Activated T-helper 2 cell treated with anti-CD3 and anti-CD28 coated beads, Interferon-gamma antibody, Interleukin-2, Interleukin-4, amounts not matched to agents 10 μg/mL and 5 μg/mL and 100 μg/mL, durations not matched to agents 14 hours and 24 hours and 36 hours (primary cell): ENCODE measurements at places on chromosomes 13 and 19.

GRCh38 chr19:33447336-33448158 is 74.0 kb downstream of the CEBPG start:
- no peaks in the 10 kb centered on the region for H3K36me3 ChIP-seq
- H3K27ac ChIP-seq, result no peak overlapping the region
- H3K4me1 ChIP-seq, result no peaks in the 10 kb centered on the region

- H3K27ac ChIP-seq, result no peak overlapping the region
- H3K27me3 ChIP-seq, result peaks cover 28% of the 10 kb centered on the region
- no peaks in the 10 kb centered on the region for H3K36me3 ChIP-seq
- no peaks in the 10 kb centered on the region for H3K4me1 ChIP-seq
- DNase-seq, result no peak
These were observed 37.7 kb upstream of the MCF2L start for GRCh38 chr13:112931028-112931934.

DNA sequence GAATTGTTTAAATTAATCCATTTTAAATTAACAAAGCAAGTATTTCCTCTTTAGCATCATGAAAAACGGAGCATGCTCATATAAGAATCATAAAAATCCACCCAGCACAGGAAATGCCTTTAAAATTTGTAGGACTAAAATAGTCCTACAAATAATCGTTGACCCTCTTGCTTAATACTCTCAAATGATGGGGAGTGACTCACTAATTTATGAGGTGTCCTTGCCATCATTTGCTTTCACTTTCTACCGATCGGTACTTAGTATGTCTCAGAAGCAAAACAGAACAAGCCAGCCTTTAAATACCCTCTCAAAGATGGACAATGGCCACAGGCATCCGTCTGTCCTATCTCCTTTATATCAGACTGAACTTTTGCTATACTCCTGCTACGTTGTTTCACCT is 97.2 kb downstream of the SUCLA2 start:
- H3K36me3 ChIP-seq, result no peaks in the 10 kb centered on the region
- H3K4me3 ChIP-seq, result no peak overlapping the region
- H3K4me1 ChIP-seq, result peaks cover 10% of the 10 kb centered on the region
- H3K27me3 ChIP-seq, result no peaks in the 10 kb centered on the region

- no peak overlapping the region for H3K27ac ChIP-seq
- no peak overlapping the region for H3K4me3 ChIP-seq
- no peaks in the 10 kb centered on the region for H3K27me3 ChIP-seq
- no peak for DNase-seq
- peaks cover 3% of the 10 kb centered on the region for H3K36me3 ChIP-seq
These were observed 32.2 kb downstream of the VASP start for GRCh38 chr19:45539459-45539858.

- H3K36me3 ChIP-seq, result no peaks in the 10 kb centered on the region
- no peak overlapping the region for H3K4me3 ChIP-seq
- no peaks in the 10 kb centered on the region for H3K27me3 ChIP-seq
- no peak for DNase-seq
- no peak overlapping the region for H3K27ac ChIP-seq
- no peaks in the 10 kb centered on the region for H3K4me1 ChIP-seq
These were observed 1013.1 kb upstream of the ATXN8OS start for GRCh38 chr13:69094485-69094884.

DNA sequence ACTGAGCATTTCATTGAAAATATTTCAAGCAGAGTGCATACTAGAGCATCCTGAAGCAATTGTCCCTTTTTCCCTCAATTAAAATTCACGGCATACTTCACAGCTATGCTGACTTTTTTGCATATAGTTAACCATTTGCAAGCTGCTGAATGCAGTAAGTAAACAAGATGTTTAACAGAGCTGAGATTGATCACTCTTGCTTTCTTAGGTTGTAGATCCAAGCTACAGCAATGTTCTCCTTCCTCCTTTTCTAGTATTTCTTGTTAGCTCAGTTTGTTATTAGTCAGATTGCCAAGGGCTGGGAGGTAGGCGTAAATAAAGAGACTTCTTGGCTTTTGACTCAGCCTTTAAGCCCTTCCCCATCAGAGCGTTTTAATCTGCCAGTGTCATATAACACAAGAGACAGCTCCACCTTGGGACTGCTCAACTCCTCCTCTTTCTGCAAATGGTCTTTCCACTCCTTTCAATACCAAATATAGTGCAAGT is at the start of gene SLITRK6:
Gene SLITRK6 (minus strand): TSS at position 323 of the 486 bp plus-strand sequence. CDS start 2,911 bp downstream, outside the sequence.
- DNase-seq, result no peak
- no peak within 1 kb of the TSS for H3K4me3 ChIP-seq
- no peaks in the 10 kb centered on the region for H3K36me3 ChIP-seq
- H3K27me3 ChIP-seq, result no peaks in the 10 kb centered on the region

DNA sequence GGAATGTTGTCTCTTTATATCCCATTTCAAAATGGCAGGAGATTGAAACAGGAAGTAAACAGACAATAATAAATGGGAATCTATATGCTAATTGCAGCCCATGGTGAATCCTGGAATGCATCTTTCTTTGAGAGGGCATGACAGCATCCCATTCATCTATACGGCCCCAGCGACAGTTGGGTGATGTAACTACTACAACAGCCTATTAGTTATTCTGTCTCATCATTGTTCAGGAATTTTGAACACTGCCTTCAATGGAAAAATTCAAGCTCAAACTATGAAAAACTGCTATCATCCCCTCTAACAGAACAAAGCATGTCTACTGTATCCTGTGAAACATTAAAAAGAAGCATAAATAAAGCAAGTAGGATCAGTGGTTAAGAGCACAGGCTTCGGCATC is 262.1 kb downstream of the DCT start:
- no peak overlapping the region for H3K27ac ChIP-seq
- no peak for DNase-seq
- H3K4me3 ChIP-seq, result no peak overlapping the region
- H3K36me3 ChIP-seq, result no peaks in the 10 kb centered on the region

DNA sequence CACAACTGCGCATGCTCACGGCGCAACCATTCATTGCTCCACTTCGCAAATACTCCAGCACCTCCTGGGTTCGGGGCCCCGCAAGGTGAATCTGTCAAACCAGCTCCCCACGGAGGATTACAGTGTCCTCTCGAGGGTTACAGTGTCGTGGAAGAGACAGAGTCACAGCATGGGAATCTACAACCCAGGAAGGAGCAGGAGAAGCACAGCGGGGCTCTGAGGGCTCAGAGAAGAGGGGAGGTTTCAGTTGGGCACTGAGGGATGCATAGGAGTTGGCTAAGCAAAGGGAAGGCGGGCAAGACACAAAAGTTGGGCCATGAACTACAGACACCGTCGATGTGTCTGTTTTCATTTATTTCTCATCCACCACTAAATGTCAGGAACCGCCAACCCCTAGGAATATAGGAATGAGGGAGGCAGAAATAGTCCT is 1.0 kb upstream of the GTF2F1 start:
- peak overlapping the region; percentile 95 for H3K27ac ChIP-seq
- H3K36me3 ChIP-seq, result peaks cover 19% of the 10 kb centered on the region
- H3K27me3 ChIP-seq, result no peaks in the 10 kb centered on the region
- H3K4me3 ChIP-seq, result peak overlapping the region; percentile 88
- peaks cover 22% of the 10 kb centered on the region for H3K4me1 ChIP-seq
